NT2/D1 (cell line): ENCODE measurements at places on chromosomes 5 and 9.

- DNase-seq: no peak
These were observed 99.6 kb downstream of the FANCC start for GRCh38 chr9:95217936-95218335.

DNA sequence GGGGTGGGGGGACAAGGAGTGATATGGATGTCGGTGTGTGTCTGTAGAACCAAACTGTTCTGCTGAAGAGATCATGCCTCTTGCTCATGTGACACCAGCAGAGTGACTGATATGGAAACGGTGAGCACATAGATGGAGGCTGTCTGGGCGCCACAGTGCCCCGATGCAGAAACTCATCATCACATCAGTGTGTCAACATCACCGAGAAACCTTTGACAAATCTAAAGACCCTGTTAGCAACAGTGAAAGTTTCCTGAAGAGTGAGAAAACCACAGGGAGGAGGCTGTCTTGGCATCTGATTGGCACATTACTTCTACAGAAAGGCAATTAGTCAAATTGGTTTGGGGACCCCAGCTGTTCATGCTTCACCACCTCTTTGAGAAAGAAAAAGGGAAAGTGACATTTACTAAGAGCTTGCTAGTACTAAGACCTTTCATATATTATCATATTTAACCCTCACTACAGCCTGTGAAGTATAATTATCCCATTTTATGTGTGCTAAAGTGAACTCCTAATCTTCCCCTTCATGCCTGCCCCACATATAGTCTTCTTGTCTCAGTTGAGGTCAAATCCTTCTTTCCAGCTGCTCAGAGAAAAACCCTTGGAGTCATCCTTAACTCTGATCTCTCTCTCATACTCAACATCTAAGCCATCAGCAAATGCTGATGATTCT, 25.6 kb downstream of the CSF2 start:
- DNase-seq: no peak

DNA sequence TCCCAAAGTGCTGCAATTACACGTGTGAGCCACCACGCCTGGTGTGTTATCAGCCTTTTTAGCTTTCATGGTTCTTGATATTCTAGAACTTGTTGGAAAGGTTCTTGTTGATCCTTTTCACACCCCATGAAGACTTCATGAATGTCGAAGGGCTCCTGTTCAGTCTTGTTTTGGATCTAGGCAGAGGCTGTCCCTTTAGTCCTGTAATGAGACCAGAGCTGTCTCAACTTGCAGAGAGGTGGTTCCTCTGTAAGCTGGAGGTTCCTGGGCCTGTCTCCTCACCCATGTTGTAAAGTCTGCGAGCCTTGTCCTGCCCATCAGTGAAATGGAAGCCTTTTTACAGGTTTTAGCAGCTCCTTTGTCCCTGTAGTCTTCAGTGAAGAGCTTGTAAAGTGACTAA, 38.2 kb downstream of the PRRC2B start:
- no peak for DNase-seq

- DNase-seq: no peak
These were observed 22.1 kb upstream of the KIF2A start for GRCh38 chr5:62283861-62284260.

DNA sequence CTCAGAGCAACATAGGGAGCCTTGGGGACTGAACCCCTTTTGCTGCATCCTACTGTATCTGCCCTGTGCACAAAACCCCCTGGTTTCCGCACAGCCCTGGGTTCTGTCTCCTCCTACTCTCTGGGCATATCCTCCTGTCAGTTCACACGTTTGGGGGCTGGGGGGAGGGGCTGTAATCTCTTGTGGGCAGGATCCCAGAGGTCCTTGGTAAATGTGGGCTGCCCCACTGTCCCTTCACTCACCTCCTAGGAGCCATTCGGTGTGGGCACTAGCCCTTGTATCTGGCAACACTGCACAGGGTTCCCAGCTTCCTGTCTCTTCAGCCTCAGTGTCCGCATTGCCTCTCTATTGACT, 271.8 kb upstream of the DMAC1 start:
- DNase-seq: no peak

DNA sequence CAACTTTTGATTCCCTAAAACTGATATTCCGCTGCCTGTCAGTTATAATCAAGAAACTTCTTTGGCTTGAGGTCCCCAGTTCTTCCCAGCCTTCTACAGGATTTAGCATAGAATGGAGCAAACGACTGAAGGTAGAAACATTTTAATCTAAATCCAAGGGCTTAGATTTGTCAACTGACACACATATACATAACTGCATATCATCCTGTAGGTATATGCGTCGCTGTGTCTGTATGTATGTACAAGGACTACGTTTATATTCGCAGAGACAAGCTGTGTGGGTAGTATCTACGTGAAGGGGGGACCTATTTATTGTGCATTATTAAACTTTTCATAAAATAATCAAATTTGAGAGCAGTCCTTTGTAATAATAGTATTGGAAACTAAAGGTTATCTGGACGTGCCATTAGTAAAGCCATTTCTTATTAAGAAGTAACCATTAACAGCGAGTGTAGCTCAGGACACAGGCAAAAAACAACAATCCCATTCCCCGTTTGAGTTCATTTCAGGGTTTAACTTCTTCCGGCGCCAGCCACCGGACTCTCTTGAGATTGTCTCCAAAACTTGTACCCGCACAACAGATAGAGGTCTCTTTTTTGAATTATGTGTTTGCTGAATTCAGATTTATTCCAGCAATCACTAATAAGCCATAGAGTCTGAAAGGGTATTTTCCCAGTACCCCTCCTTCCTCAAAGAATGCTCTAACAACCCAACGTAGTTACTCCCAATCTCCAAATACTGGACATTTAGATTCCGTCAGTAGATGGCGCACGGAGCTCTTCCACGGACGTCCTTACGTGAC, 2.1 kb upstream of the MLLT3 start:
- DNase-seq: peak; percentile 55

- no peak for DNase-seq
These were observed 36.2 kb downstream of the INSYN2B start for GRCh38 chr5:169944115-169944514.

GRCh38 chr5:1594357-1595106, 70.8 kb upstream of the LPCAT1 start:
- DNase-seq: peak; percentile 81

DNA sequence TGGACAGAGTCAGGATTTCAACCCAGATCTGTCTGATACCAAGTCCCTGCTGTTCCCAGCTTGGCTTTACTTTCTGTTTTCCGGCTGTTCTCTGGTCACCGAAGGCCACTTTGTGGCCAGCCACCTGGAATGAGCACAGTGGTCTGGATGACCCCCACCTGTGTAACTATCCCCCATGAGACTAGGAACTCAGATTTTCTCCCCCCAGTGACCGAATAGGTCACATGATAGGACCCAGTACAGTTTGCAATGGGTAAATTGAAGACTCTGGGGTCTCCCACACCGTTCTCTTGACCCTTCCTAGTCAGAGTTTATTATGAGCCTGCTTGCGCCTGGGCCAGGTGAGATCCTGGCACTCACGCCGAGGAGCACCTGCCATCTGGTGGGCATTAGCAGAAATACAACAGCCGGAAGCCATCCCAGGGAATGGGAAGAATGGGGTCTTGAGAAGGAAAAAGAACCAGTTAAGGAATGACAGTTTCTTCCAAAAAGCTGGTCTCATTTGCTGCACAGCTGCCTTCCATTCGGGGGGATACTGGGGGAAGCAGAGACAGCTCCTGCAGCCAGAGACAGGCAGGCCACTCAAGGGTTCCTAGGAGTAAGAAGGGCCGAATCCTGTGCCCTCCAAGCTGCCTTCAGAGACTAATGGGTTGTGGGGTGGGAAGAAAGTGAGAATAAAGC, 7.1 kb downstream of the PHYHD1 start:
- peak; percentile 72 for DNase-seq

DNA sequence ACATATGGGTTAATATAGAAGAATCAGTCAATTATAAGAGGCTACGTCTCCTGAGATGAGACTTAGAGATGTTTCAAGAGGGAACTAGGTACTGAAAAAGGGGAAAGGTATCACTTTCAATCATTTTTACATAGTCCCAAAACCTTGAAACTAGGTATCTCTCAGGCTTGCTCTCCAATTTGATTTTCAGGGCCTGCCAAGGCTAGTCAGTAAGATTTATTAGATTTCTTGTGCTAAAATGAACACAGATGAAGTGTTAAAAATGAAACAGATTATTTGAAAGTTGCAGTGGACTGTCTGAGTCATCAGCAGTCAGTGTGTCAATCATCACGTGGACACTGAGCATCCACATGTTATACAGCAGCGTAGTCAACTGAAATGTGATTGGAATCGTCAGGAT, 591.1 kb downstream of the DTWD2 start:
- no peak for DNase-seq

- no peak for DNase-seq
These were observed 265.9 kb upstream of the NR4A3 start for GRCh38 chr9:99555792-99556191.

DNA sequence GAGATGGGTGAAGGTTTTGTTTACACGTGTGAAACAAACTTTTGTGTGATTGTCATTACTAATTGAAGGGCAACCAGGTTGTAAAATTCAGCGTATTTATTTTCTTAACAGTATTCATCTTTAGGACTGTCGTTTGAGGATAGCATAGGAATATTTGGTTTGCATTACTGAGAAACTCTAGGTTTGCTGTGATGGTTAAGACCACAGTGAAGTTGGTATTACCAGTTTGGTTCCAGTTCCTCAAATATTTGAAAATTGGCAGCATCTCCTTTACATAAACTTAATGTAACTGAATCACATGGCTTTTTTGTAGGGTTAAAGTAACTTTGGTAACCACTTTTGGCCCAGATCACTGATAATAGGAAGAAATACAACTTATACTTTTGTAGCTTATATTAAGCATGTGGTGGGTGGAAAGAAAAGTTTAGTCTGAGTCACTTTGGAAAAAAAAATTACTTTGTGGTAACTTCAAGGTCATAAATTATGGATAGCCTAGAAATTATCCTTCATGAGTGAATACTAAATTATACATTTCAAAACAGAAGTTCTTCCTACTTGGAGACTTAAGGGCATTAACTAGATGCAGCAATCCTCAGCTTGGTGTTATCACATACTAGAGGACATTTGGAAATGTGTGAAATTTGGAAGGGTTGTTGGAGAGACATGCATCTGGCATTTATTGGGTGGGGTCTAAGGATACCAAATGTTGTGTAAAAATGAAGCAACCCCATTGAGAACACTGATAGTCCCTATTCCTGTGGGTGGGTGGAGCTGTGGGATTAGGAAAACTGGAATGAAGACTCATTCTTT, 33.9 kb downstream of the G3BP1 start:
- no peak for DNase-seq

GRCh38 chr5:11564706-11565105, 339.5 kb downstream of the CTNND2 start:
- DNase-seq: no peak
